ENCODE measurements at places on chromosomes 6 and 20. TPM values are rescaled to one million over a fixed set of nuclear protein-coding genes. Genes with fewer than 3 reads are reported as not detected.

The BCLAF1 gene
- 71.1 TPM for total RNA-seq

The C6orf163 gene
- 0.26 TPM for total RNA-seq

The TRIM10 gene
- total RNA-seq, result not detected

The CALHM4 gene
- 0.13 TPM for total RNA-seq

The SLC17A4 gene
- total RNA-seq, result not detected

The OXT gene
- total RNA-seq, result not detected

The NR2E1 gene
- total RNA-seq, result not detected

The SYNDIG1 gene
- not detected for total RNA-seq

The RPRD1B gene
- total RNA-seq, result 15.6 TPM

The EPB41L1 gene
- total RNA-seq, result 22.4 TPM

The BPIFB4 gene
- total RNA-seq, result not detected

The WFDC10B gene
- not detected for total RNA-seq

The NFATC2 gene
- 2.7 TPM for total RNA-seq

The CTCFL gene
- not detected for total RNA-seq

The CCN5 gene
- total RNA-seq, result not detected

The OTOR gene
- not detected for total RNA-seq

The RSPO4 gene
- not detected for total RNA-seq

The TBC1D32 gene
- 2.3 TPM for total RNA-seq

The RIMS4 gene
- total RNA-seq, result not detected

The RPP40 gene
- 14.3 TPM for total RNA-seq

The SYCP2L gene
- total RNA-seq, result not detected

The ZNF334 gene
- total RNA-seq, result 0.76 TPM

The RAET1L gene
- not detected for total RNA-seq

The WFDC5 gene
- not detected for total RNA-seq

The CPXM1 gene
- total RNA-seq, result 0.13 TPM

The ENPP5 gene
- total RNA-seq, result under 0.01 TPM

The RBM24 gene
- 0.64 TPM for total RNA-seq

The KCNG1 gene
- 2.3 TPM for total RNA-seq

The VPS52 gene
- 26.6 TPM for total RNA-seq

The VSX1 gene
- total RNA-seq, result not detected

The RHAG gene
- total RNA-seq, result not detected

The JAG1 gene
- 113 TPM for total RNA-seq

The EYA2 gene
- total RNA-seq, result not detected

The HLA-DMB gene
- total RNA-seq, result 0.25 TPM

The SAMD5 gene
- 0.51 TPM for total RNA-seq

The CYP24A1 gene
- total RNA-seq, result not detected

The MAK gene
- not detected for total RNA-seq

The ZNF337 gene
- total RNA-seq, result 11.6 TPM

The TUBB2B gene
- total RNA-seq, result 4.6 TPM

The C20orf144 gene
- under 0.01 TPM for total RNA-seq

The LKAAEAR1 gene
- total RNA-seq, result 0.13 TPM

The ANGPT4 gene
- not detected for total RNA-seq
